ENCODE measurements at places on chromosomes 1 and 21. TPM values are rescaled to one million over a fixed set of nuclear protein-coding genes. Genes with fewer than 3 reads are reported as not detected.

The HTR6 gene
- 0.16 TPM for total RNA-seq

The TBX19 gene
- total RNA-seq: 0.31 TPM

The FMO1 gene
- 5.8 TPM for total RNA-seq

The INAVA gene
- total RNA-seq: 1.4 TPM

The WNT9A gene
- 1.9 TPM for total RNA-seq

The MARCKSL1 gene
- total RNA-seq: 356 TPM

The SRSF10 gene
- total RNA-seq: 135 TPM

The ANGPTL1 gene
- total RNA-seq: 2.7 TPM

The RGS8 gene
- 7.8 TPM for total RNA-seq

The DVL1 gene
- total RNA-seq: 70.7 TPM

The CLDN17 gene
- total RNA-seq: not detected

The CHRNB2 gene
- total RNA-seq: 20.4 TPM

The MDM4 gene
- total RNA-seq: 60.4 TPM

The EFNA3 gene
- 7.6 TPM for total RNA-seq

The ZMYND12 gene
- not detected for total RNA-seq

The CYP2J2 gene
- total RNA-seq: 0.47 TPM

The MEX3A gene
- 42.4 TPM for total RNA-seq

The LDLRAD1 gene
- not detected for total RNA-seq

The RPL22 gene
- 371 TPM for total RNA-seq

The NUAK2 gene
- 1.1 TPM for total RNA-seq

The LYST gene
- 69.7 TPM for total RNA-seq
